Hippocampal formation (tissue), 2 donors: ENCODE measurements at places on chromosomes 4 and X.

DNA sequence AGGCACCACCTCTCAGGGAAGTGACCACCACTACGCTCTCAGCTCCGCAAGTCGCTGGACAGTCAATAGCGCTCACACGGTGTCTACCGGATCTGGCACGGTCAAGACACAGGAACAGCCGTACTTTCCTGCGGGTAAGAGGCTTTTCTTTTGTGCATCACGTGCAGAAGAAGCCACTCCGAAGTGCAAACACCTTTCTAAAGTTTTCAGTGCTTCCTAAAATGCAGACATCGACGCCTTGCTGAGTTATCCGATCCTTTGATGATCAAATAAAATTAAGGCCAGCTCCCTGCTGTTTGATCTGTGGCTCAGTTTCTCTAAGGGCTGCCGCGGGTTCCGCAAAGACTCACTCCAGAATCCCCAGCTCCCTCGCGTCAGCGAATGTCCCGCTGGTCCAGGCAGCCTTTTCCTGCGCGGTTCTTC, 71.8 kb downstream of the FBXO8 start:
- no peak for DNase-seq

DNA sequence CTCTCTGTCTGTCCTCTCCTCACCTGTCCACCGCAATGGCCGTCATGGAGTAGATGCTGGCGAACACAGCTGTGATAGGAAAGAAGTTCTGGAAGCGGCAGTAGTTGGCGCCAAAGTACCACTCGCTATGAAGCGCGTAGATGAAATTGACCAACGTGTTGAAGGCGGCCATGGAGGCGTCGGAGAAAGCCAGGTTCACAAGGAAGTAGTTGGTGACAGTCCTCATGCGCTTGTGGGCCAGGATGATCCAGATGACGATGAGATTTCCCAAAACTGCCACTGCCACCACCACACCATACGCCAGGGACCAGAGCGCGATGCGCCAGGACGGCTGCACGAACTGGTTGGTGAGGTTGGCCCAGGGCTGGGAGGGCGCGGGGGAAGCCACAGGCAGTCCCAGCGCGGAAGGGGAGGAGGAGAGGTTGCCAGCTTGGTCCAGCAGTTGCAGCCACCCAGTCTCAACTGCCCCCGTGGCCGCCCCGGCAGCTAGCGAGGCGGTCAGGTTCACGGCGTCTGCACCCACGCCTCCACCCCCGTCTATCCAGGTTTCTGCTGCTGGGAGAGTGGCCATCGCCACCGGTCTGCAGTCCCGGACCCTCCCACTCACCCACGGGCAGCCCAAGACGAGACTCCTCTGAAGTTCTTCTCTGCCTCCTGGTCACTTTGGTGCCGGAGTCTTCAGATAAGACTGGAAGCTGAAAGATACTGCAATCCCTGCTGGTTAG, 518 bp downstream of the TACR3 start:
- no peak for DNase-seq

- DNase-seq, result no peak
Observed at GRCh38 chr4:172734555-172734954, 434.1 kb upstream of the GALNT7 start.

- no peak for DNase-seq
Observed at GRCh38 chr4:122958505-122958904, 36.1 kb upstream of the NUDT6 start.

DNA sequence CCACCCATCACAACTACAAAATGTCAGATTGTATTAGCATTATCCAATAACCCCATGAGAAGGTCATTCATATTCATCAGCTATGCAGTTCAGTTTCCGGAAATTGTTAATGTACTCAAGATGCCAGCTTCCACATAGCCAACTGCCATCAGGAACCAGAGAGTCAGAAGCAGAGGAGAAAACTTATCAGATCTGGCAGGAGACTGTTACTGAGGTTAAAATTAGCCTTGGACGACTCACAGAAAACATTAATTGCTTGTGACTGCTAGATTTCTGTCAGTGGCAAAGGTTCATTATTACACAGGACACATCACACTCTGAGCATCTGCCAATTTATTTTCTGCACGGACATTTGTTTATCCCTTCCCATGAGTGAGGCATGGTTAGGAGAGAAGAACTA, 352.8 kb downstream of the DHRSX start:
- DNase-seq, result no peak

- DNase-seq, result no peak
Observed at GRCh38 chrX:47574076-47574546, 8.1 kb upstream of the TIMP1 start.

- no peak for DNase-seq
Observed at GRCh38 chr4:87053802-87054767, 119.3 kb downstream of the AFF1 start.
